ENCODE measurements at places on chromosomes 13 and 19.

DNA sequence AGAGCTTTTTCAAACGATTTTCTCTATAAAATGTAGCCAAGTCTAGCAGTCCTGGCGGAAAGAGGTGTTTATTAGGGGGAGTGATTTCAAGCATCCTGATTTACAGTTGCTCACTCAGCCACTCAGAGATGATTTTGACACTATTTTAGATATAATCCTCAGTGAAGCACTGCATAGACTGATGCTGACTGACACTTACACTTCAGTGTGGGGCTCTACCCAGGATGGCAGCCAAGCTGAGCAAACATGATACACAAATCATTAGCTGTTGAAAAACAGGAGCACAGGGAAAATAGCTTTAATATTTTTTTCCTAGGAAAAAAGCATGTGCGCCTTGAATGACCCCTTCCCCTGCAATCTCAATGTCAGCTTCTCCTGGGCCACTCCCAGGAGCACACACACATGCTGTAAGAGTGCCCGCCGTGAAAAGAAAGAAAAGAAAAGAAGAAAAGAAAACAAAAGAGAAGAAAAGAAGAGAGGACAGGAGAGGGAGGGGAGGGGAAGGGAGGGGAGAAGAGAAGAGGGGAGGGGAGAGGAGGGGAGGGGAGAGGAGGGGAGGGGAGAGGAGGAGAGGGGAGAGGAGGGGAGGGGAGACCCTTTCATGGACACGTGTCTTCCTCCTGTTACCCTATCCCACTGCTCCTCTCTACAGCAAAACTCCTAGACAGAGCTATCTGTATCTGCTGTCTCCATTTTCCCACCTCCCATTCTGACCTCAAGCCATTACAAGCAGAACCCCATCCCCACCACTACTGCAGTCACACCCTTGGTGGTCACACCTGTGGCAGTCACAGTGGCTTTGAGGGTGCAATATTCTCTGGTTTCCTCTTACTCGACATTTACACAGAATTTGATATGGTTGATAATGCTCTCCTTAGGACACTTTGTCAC is 36.4 kb downstream of the RCBTB2 start:
- DNase-seq: no peak

GRCh38 chr19:35569281-35569781 is 5.9 kb upstream of the ATP4A start:
- DNase-seq: no peak

DNA sequence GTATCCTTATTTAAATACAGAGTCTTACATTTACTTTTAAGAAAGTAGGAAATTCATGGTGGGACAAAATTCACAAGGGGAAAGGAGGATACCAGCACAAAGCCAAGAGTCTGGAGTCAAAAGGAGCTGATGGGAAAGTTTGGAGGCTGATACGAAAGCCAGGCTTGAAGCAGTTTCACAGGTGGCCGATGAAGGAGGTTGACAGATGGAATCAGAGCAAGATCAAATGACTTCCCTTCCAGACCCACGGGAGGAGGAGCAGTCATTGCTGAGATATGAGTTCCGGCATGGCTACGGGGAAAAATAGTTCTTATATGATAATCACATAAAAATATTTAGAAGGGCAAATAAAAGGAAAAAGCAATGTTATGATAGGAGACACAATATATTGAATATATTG is 65.0 kb downstream of the DGKH start:
- no peak for DNase-seq

DNA sequence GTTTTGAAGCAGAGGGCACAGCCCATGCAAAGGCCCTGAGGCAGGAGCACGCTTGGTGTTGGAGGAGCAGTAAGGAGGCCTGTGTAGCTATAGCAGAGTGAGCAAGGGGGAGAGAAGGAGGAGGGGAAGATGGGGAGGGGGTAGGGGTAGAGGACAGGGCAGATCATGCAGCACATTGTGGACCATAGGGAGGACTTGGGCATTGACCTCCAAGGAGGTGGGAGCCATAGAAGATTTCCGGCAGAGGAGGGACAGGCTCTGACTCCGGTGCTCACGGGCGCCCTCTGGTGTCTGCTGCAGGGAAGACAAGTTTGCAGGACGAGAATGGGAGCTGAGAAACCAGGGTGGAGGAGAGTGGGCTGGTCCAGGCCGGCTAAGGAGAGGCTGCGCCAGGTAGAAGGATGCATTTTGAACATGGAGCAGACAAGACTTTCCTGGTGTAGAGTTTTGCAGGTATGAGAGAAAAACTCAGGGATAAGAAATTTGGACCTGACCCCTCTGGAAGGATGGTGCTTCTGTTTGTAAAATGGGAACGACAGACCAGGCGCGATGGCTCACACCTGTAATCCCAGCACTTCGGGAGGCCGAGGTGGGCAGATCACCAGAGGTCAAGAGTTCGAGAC is 13.7 kb upstream of the CREB3L3 start:
- DNase-seq: no peak

- DNase-seq: peak; percentile 6
Observed at GRCh38 chr13:29707876-29708543, 112.5 kb upstream of the SLC7A1 start.

GRCh38 chr19:49057636-49058234 is at the start of gene CGB7:
CGB7 (minus strand) TSS chr19:49057749; CDS start chr19:49055375, 2,374 bp downstream.
- no peak for DNase-seq

DNA sequence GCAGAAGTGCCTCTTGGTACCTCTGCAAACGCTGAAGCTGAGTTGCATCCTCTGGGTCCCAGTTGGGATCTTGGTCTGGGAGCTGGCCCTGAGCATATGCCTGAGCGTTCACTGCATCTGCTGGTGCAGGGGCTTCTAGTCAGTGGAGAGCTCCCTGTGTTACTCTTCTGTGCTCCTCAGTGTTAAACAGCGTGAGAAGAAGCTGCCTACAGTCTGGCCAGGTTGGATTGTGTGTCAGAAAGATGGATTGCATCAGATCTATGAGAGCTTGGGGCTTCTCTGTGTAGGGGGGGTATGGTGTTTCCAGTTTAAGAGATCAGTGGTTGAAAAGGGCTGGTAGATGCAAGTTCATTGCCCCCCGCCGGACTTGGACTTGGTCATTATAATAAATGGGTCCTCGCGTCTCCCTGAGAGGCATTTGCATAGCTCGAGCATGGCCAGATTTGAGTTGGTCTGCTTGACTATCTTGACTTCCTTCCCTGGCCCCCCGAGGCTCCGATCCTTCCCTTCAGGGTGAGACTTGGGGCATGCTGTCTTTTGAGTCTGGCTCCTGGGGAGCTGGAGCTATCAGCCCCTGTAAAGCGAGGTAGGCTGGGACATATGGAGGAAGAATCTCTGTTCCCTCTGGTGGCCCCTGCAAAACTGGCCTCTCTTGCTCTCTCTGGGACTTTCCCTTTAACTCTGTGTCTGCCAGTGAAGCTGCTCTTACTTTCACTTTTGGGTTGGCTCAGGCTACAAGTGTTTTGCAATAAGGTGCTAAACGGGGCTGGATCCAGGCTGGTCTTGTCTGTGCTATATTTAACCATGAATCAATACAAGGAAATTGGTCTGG is 52.9 kb downstream of the OR10H4 start:
- peak; percentile 55 for DNase-seq

DNA sequence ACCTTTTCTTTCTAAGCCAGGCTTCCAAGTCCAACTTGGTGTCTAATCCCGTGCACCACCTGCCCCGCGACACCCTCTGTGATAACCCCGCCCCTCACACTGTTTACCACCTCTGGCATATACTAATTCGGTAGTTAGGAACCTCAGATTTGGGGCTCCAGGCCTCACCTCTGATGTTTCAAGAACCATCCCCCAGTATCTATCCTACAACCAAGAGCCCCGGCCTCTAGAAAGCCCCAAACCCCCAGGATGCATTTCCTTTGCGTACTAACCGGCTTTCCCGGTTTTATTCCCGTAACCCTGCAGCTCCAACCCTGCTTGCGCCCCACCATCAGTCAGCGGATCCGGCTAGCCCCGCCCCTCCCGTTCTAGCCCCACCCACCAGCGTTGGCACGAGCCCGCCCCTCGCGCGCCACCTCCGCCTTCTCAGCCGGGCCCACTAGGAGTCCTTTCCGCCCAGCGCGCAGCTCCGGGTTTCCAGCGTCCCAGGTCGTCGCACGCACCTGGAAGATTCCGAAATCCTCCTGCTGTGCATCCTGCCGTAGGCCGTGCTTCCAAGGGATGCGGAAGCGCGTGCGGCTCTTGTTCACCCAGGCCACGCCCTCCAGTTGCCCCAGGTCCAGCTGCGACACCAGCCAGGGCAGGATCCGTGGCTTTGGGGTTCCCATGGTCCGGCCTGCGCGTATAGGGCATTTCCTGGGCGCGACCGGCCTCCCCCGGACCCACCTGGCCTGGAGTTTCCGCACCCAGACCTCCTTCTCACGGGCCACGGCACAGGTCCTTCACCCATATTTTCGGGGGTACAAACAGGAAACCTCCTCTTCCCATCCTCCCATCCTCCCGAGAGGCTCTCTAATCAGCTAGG is 1.3 kb downstream of the IRF3 start:
- peak; percentile 41 for DNase-seq

DNA sequence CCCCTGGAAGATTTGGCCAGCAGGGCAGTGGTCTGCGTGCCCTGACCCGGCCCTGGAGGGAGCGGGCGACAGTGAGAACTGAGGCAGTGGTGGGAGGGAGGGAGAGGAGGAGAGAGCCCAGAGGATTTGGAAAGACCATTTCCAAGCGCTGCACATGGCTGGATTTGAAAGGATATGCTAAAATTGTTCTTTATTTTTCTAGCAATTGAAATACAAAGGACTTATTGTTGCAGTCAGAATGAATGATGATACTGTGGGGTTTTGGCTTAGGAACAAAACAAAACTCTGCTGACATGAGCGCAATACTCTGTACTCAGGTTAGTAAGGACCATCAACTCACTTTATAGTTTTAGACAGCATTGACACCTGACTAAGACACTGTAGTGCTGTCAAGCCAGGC is 69.5 kb downstream of the TNFRSF19 start:
- no peak for DNase-seq

DNA sequence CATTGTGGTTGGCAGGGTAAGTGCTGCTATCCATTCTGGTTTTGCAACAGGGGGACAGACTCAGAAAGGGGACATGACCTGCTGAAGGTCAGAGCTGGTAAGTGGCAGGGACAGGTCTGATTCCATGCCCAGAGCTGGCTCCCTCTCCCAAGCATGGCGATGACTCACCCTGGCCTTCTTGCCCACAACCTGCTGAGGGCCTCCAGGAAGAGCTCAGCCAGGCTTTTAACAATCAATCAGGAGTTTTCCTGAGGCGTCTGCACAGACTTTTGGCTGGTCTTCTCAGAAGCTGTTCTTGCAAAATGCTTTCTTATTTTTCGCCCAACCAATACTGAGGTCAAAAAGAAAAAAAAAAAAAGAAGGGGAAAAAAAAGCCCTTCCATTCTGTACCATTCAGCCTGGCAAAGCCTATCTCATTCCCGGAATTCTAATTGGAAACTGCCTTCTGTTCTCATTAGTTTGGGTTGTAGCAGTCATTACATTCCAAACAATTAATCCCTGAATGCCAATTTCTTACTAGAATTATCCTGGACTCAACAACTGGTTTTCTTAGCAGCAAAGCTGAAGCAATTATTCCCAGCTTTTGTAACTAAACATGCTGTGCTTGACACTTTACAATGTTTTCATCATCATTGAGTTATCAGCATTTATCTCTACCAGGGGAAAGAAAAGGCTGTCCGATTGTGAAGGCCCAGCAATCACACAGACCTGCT is 17.7 kb downstream of the SIAH3 start:
- peak; percentile 11 for DNase-seq

GRCh38 chr13:105774739-105775460 is 760.6 kb downstream of the EFNB2 start:
- DNase-seq: no peak

DNA sequence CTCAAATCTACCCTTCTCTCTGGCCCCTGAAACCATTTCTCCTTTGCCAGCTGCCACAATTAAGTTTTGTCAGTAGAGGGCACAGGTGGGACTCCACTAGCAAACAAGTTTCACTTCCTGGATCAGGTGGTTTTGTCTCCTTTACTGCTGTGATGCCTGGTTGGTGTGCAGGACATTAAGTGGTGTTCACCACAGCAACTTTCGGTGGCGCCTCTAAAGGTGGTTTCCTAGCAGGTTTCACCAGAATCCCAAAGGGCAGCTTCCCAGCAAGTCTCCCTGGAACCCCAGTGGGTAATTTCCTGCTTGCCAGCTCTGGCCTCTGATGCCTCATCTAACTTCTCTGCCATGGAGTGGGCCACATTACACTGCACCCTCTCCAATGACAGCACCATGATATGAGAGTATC is 16.6 kb downstream of the MED4 start:
- no peak for DNase-seq

- no peak for DNase-seq
Observed at GRCh38 chr19:50255115-50255514, 51.7 kb downstream of the MYH14 start.

GRCh38 chr13:39311619-39312018 is 273.4 kb downstream of the NHLRC3 start:
- peak; percentile 13 for DNase-seq

DNA sequence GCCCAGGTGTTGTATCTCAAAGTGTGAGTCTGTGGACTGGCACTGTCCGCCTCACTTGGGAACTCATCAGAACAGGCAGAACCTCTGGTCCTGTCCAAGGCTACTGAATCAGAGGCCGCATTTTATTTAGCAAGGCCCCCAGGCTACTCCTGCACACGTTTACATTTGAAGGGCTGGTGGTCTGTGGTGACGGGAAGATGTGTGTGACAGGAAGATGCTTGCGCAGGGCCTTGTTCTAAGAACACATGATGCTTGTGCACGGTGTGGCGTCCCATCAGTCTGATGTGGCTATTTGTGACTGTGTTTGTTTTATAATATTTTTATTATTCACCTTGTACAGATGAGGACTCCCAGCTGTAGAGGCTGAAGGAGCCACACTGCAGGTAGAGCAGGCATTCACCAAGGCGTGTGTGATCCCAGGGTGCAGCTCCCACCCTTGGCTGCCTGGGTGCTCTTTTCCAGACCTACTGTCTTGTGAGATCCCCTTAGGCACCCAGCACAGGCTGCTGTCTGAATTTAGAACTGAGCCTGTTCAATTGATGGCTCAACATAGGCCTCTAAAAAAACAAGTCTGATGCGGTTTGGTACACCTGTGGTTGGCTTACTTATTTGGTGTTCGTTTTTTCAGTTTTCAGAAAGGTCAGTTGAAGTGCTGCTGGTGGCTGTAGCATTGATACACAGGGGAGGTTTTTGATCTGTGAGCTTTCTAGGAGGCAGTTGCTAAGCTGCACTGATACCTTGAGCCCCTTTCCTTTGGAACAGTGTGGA is 3.1 kb downstream of the SLC25A15 start:
- DNase-seq: no peak

DNA sequence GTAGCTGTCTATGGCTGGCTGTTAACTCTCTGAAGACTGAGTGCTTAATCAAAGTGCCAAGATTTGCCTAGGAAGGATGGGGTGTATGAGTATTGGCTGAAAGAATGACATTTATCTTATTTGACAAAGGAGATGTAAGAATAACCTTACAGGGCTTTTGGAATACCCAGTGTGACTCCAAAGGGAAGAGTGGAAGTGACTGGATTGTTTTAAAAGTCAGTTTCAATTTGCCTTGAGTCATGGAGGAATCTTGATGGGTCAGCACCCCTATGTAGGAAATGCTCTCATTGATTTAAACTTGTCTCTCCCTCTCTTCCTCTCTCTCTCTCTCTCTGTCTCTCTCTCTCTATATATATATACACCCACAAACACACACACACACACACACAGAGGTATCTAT is 118.4 kb upstream of the CLDN10 start:
- no peak for DNase-seq

Measured in skeletal muscle cell (primary cell).